IPS DF 19.7 (cell line): ENCODE measurements at places on chromosomes 6 and 20.

DNA sequence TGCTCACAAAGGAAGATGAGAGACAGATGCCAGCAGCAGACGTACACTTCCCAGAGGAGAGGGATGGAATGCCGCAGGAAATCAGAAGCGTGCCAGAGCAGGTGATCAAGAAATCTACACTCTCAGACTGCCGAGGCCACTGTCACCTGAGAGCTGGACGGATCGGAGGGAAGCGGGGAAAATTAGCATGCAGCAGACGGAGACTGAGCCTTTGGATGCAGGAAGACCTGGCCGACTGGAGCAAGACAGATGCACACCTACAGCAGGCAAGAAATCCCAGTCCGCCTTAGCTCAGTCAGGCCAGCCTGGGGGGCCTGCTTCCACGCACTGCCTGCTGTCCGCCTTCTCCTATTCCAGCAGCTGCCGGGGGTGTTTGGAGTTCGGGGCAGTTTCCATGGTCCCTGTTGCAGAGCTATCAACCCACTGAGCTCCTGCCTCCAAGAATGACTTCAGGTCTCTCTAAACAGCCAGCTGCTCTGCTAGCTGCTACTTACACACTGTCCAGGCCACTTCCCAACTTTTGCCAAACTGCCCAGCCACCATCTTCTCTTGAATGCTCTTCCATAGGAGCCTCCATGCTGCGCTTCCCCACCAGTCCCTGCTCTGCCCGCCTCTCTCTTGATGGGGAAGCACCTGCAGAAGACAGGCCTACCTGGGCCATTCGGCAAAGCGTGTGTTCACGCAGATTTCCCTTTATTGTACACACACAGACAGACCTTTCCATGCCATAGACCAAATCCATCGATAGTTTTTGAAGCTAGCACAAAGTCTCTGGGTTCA is 368.5 kb downstream of the ZFAND3 start:
- no peak for DNase-seq

GRCh38 chr6:145028144-145028818 is 707.0 kb downstream of the EPM2A start:
- peak; percentile 7 for DNase-seq

GRCh38 chr6:28433119-28433518 is 10.2 kb downstream of the ZSCAN23 start:
- no peak for DNase-seq

GRCh38 chr20:25242231-25242630 is 5.7 kb upstream of the PYGB start:
- DNase-seq = no peak

DNA sequence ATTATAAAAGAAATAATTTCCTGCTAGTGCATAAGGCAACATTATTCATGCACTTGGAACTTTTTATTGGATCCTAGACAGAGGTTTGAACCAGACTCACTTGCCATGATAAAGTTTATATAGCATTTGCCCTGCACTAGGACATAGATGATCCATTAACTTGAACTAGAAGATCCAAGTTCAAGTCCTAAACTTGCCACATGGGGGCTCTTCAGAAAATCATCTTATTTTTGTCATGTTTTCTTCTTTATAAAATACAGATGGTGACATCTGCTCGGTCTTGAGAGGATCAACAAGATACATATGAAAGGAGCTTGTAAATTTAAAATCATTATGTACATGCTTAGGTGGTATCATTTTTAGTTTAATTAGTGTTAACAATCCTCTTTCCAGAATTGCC is 94.5 kb downstream of the SIM1 start:
- no peak for DNase-seq

- no peak for DNase-seq
Measured at GRCh38 chr6:151248295-151248694, 8.5 kb downstream of the AKAP12 start.

GRCh38 chr20:62428396-62429295 is 1.3 kb upstream of the RBBP8NL start:
- DNase-seq = no peak

DNA sequence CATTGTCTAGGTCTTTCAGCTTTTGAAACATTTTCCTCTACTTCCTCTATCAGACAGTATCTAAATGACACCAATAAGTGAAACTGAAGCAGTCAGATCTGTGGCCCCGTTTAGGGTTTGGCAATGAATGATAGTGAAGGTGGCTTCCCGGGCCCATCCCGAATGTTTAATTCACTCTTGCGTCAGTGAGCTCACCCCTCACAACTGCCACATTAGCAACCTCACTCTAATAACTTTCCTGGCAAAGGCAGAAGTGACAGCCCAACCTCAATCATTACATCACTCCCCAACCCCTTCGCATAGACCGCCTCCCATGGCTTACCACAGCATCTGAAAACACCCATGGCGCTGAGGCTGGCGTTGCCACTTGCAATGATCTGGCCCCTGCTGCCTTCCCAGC is 92.4 kb upstream of the CD83 start:
- no peak for DNase-seq

- DNase-seq = no peak
Measured at GRCh38 chr6:116575227-116575626, 3.9 kb downstream of the RWDD1 start.

DNA sequence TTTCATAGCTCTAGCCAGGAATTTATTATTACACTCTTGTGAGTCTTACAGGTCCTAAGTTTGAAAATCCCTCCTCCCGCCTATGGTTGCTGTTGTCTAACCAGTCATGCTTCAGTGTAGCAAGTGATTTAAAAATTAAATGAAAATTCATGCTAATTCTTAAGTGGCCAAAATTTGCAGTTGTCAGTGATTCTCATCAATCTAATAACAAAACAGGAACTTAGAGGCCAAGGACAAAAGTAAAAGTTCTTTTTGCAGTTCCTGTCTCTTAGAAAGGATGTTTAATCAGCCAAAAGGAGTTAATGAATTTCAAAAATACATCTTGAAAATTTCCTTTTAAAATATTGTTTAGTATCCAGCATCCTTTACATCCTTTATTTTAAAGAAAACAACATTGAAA is 36.3 kb downstream of the VTA1 start:
- no peak for DNase-seq

- DNase-seq = no peak
Measured at GRCh38 chr20:20447196-20447595, 79.3 kb downstream of the INSM1 start.

- DNase-seq = no peak
Measured at GRCh38 chr20:38144974-38145728, 19.9 kb downstream of the TGM2 start.

DNA sequence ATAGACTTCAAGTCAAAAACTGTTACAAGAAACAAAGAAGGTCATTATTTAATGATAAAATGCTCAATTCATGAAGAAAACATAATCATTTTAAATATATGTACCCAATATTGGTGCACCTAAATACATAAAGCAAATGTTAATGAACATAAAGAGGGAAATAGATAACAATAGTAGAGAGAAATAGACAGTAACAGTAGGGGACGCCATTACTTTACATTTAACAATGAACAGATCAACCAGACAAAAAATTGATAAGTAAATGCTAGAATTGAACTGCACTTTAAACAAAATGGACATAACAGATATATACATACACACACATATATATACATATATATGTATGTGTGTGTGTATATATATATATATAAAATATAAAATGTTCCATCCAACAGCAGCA is 37.4 kb downstream of the IL22RA2 start:
- DNase-seq = no peak

GRCh38 chr20:32201296-32201976 is 6.1 kb downstream of the PLAGL2 start:
- no peak for DNase-seq

- no peak for DNase-seq
Measured at GRCh38 chr6:128057541-128057940, 156.7 kb upstream of the THEMIS start.

DNA sequence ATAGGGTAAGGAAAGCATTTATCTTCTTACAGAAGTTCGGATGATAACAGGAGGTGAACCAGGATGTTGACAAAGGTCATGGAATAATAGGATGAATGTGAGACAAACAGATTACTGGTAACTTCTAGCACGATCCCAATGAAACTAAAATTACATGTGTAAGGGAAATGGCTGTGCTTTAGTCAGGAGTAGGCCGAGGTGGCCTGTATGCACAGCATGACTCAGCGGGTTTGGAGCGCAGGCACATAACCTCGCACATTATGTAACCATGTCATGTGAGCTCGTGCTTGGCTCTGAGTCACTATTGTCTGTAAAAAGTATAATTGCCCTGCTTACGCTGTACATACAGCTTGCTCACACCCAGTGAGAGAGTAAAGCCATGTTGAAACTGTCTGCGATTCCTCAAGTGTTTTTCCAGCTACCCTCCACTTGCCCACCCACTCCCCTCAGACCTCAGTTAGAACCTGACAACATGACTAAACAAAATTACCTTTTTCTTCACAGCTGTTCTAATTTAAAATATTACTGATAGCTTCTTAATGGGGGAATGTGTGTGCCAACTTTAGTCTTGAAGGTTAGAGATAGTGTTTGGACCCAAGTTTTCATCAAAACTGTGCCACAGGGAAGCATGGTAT is 8.2 kb downstream of the CYB5R4 start:
- DNase-seq = no peak

DNA sequence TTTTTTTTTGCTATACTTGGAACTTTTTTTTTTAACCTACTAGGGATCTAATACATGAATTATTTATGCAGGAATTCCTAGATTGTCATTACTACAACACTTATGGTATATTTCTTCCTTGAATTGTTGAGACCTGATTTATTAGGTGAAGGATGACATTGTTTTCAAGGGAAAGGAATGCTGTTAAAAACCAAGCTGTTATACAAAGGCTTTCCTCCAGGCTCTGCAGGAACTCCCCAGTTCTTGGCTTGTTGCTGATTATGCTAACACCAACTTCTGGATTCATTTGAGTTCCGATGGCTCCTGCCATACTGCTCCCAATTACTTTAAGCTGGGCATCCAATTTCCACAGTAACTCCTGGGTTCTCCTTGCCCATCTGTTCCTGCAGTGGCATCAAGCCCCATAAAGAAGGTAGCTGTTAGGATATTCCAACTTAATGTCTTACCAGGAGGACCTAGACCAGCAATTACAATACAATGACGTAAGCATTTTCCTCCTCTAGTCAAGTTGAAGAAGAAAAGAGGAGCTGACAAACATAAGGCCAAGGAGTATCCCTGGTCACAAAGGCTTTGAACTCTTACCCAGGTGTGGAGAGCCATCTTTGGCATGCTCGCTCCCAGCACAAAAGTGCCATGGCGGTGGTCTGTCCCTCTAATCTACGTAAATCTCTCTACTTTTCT is 215.9 kb upstream of the AGPAT4 start:
- no peak for DNase-seq

DNA sequence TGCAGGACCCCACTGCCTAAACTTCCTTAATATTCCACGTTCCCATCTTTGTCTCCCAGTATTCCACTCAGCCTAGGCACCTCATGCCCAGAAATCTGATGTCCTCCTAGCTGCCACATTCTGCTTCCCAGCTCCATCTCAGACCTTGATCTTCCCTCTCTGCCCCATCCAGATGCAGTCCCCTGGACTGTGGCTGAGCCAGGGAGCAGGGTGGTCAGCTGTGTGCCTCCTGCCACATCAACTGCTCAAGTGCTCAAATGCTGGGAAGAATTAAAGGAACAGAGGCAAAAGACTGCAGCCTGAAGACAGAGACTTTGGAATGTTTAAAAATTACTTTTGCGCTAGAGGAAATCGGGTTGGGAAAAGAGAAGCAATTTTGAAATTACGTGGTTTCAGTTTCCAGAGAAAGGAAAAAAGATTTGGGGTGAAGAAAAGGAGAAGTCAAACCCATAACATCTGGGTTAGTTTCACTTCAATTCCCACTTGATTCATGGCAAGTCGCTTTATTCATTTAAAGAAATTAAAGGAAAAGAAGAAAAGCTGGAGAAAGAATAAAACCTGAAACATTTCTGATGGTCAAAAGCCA is 704.8 kb downstream of the PTPRT start:
- no peak for DNase-seq

- no peak for DNase-seq
Measured at GRCh38 chr20:35648836-35649235, 15.9 kb downstream of the CPNE1 start.

DNA sequence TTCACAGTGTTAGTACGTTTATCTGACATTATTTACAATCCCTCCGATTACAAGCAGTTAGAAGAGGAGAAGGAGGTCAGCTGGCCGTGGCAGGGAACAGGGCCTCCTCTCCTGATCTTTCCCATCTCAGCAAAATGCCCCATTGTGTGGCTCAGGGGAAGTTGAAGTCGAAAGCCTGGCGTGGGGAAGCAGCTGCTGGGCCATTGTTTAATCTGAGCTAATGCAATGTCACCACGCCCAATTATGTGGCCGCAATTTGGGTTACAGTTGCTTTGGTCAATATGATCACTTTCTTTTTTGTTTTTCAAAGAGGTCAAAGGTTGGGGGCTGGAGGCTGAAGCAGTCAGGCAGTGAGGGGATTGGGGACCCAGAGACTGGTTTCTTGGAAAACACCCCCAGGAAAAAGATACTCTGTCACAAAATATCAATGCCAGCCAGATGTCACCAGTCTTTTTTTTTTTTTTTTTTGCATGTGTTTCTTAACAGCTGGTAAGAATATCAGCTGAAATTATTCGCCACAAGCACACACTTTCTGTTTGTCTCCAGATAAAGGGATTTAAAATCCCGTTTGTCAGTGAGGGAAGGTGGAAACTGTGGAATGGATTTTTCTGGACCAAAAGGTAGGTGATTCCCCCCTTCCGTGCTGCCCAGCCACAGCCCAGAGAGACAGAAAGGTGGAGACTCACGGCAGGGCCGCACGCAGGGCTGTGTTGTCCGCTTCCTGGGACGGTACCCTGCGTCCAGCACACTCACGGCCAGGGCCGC is 24.6 kb downstream of the DLL1 start:
- DNase-seq = no peak

DNA sequence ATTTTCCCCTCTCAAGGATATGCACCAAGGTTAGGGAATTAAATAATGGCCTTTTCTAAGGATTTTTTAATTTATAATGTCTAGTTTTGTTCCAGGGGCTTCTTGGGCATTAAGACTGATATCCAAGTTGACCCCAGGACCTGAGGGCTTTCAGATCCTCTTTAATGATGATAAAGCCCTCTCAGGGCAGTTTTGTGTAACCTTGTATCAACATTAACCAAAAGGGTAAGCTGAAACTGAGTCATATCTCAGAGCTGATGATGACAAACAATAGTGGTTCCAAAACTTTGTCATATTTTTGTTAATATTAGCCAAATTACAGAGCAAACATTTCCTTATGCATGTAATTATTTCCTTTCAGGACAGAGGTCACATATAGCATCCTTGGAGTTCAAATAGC is 309.4 kb upstream of the MAN1A1 start:
- DNase-seq = no peak

GRCh38 chr6:134240665-134241431 is 77.1 kb downstream of the SGK1 start:
- DNase-seq = no peak

GRCh38 chr20:4076033-4076432 is 60.7 kb upstream of the RNF24 start:
- no peak for DNase-seq

DNA sequence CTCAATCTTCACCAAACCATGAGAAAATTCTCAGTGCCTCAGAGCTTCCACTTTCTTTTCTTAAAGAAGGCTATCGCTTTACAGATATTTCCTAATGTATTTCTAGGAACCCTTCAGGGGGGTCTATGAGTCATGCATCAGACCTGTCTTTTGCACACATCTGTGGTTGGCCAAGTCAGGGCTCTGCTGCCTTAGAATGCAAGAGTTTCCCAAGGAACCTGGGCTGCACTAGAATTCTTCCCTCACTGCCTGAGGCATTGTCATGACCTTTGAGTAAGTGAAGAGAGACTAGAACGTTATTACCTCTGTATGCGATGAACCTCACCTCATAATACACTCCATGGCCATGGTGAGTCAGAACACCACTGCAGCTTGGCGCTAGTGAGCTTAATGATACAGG is 365.0 kb upstream of the ID4 start:
- no peak for DNase-seq

GRCh38 chr6:6734479-6735465 is 146.3 kb downstream of the LY86 start:
- no peak for DNase-seq
